Pancreas (tissue), 10 donors: ENCODE measurements at places on chromosomes 2 and 18. TPM values are rescaled to one million over a fixed set of nuclear protein-coding genes. Genes with fewer than 3 reads are reported as not detected.

DSG3 gene
- total RNA-seq, result not detected

CPLX4 gene
- not detected for total RNA-seq

GCKR gene
- total RNA-seq, result 3.0 TPM

DNAH7 gene
- 2.7 TPM for total RNA-seq

TMEM200C gene
- total RNA-seq, result under 0.01 TPM

RAB6C gene
- not detected for total RNA-seq

LDAH gene
- 5.6 TPM for total RNA-seq

EMILIN1 gene
- 8.0 TPM for total RNA-seq

CLEC4F gene
- total RNA-seq, result 0.12 TPM

PIEZO2 gene
- total RNA-seq, result 2.7 TPM

MTERF4 gene
- 22.9 TPM for total RNA-seq

ABCB11 gene
- total RNA-seq, result 0.03 TPM

NTSR2 gene
- not detected for total RNA-seq

NT5DC4 gene
- total RNA-seq, result not detected

NPAS2 gene
- total RNA-seq, result 27.2 TPM

FEV gene
- 0.35 TPM for total RNA-seq

ZAP70 gene
- total RNA-seq, result 1.3 TPM

ARHGEF33 gene
- total RNA-seq, result 0.53 TPM

FAM228A gene
- total RNA-seq, result 0.20 TPM

CHRND gene
- 0.22 TPM for total RNA-seq

ZNF521 gene
- total RNA-seq, result 1.9 TPM

GALR1 gene
- 0.06 TPM for total RNA-seq

NEU2 gene
- not detected for total RNA-seq

OR6B2 gene
- total RNA-seq, result not detected

CGREF1 gene
- total RNA-seq, result not detected

TBR1 gene
- total RNA-seq, result not detected

TRABD2A gene
- 0.19 TPM for total RNA-seq

KYNU gene
- total RNA-seq, result 2.6 TPM

XDH gene
- 0.52 TPM for total RNA-seq

EML6 gene
- total RNA-seq, result 2.1 TPM

COL6A3 gene
- total RNA-seq, result 9.8 TPM

CTDSP1 gene
- total RNA-seq, result 76.7 TPM

PECR gene
- total RNA-seq, result 3.8 TPM

MAPK4 gene
- 0.53 TPM for total RNA-seq

ACVR1C gene
- total RNA-seq, result 1.2 TPM

MYL12B gene
- 195 TPM for total RNA-seq

DCAF17 gene
- 5.2 TPM for total RNA-seq

CCDC141 gene
- 11.3 TPM for total RNA-seq

SKOR2 gene
- total RNA-seq, result not detected
